HEK293T (cell line): ENCODE measurements at places on chromosomes 4 and X.

DNA sequence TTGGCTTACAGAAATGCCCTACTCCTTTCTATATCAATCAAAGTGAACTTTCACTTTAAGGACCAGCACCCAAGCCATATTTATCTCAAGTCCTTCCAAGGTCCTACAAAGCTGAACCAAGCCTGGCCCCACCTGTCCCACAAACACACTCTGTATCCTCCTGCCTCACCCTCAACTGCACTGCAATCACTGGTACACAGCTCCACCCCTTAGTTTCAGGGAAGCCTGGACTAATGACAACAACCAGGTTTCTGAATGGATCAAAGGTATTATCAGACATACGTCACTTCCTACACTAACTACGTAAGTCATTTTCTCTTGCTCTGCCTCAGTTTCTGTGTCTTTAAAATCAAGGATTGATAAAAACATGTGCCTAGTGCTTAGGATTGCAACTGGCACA lies 205.6 kb upstream of the HS3ST1 start:
- DNase-seq: no peak

DNA sequence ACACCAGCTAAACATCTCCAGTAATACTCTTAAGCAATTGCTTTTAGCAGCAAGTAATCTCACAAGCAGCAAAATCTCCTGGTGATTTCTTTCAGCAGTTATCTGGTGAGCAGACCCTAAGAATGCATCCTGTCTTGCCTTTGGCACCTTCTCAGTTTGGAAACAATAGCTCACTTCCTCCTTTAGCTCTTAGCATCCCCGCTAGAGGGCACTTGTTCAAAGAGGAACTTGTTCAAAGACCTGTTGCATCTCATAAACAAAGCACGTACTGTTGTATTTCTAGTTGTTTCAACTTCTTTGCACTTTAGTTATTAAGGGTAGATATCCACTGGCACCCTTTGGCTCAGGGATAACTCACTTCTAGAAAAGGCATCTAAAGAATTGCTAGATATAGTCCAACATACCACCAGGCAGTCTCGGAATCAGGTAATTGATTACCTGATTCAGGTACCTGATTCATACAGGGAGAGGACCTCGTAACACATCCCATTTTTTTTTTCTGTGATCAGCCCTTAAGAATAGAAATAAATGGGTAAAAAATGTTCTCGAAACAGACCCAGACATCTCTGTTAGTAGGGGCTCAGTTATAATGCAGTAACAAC lies 81.9 kb upstream of the QRFPR start:
- DNase-seq: peak; percentile 49

GRCh38 chrX:70254063-70254400 lies 6.0 kb downstream of the P2RY4 start:
- no peak for DNase-seq

DNA sequence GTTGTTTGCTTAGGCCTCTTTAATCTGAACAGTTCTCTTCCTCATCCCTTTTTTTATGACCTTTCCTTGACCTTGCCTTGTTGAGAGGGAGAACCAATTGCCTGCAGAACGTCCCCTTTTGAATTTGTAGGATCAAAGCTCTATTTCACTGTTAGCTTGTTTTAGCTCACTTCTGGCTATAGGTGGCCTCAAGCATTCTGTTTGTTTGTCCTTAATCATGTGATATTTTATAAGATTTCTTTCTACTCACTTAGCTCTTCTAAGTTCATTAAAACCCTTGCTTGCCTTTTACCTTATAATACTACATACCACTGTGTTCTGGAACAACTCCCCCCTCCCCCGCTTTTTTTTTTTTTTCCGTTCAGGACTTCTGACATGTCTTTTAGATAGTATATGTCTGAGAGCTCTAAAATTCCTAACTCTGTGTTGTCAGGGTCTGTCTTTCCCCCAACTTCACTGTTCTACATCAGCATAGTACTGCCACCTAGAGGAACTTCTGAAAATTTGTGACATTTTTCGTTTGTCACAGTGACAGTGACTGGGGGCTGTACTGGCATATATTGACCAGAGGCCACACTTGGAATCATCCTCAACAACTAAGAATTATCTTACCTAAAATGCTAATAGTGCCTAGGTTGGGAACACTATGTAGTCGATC lies 128.5 kb downstream of the LARP7 start:
- peak; percentile 71 for DNase-seq

DNA sequence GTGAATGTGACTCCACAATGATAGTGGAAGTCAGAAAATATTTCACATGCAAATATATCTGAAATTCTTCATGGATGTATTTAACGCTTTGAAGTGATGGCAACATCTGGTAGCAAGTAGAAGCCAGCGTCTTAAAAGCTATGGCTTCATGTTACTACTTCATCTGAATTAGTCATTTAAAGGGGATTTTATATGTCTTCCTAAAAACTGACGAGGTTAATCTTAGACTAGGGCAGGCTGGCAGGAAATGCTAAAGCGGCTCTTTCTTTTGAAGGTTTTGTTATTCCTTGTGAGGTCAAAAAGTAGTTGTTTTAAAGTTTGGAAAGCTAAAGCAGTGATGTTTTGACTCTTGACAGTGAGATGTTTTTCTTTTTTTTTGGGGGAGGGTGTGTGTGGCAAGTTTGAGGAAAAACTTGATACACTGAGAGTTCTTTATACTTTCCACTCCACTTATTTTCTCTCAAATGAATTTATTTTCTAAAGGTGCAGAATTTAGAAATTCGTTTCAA lies 22.6 kb downstream of the PLS3 start:
- DNase-seq: no peak

GRCh38 chr4:143025081-143025704 lies 159.5 kb upstream of the USP38 start:
- no peak for DNase-seq

DNA sequence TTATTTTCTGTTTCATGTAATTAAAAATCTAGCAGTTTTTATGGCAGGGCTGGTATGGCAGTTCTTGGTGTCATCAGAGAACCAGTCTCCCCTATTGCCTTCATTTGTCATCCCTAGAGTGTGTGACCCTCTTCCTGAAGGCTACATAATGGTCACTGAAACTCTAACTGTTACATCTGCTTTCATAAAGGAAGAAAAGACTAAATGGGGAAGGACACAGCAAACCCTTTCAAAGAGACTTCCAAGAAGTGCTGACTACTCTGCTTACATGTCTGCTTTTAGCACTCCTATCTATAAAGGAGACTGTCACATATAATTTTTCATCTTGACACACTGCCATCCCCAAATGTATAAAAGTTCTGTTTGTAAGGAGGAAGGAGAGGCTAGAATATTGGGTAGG lies 105.9 kb upstream of the DIAPH2 start:
- DNase-seq: no peak

GRCh38 chrX:55754861-55755294 lies 37.3 kb downstream of the RRAGB start:
- DNase-seq: no peak

- no peak for DNase-seq
Measured at GRCh38 chr4:185343726-185344581, 51.8 kb downstream of the LRP2BP start.

DNA sequence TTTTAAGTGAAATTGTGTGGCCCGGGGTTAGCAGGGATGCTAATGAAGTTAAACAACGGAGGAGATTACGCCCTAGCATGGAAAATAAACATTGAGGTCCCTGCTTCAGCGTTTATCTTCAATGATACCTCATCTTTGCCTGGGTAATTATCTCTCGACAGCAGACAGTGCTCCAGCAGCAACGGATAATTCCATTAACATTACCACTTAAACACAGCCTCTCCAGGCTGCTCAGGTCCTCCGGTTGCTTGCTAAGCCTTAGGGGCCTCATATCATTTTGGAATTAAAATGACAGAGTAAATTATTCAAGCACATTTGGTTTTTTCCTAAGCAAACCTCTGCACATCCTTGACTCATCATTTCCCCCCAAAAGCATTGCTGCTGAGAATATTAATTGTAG lies 281.5 kb upstream of the KLF3 start:
- DNase-seq: no peak

GRCh38 chr4:112910109-112910736 lies 139.2 kb upstream of the ANK2 start:
- peak; percentile 47 for DNase-seq

GRCh38 chrX:148905400-148905799 lies 405.0 kb downstream of the AFF2 start:
- DNase-seq: no peak

DNA sequence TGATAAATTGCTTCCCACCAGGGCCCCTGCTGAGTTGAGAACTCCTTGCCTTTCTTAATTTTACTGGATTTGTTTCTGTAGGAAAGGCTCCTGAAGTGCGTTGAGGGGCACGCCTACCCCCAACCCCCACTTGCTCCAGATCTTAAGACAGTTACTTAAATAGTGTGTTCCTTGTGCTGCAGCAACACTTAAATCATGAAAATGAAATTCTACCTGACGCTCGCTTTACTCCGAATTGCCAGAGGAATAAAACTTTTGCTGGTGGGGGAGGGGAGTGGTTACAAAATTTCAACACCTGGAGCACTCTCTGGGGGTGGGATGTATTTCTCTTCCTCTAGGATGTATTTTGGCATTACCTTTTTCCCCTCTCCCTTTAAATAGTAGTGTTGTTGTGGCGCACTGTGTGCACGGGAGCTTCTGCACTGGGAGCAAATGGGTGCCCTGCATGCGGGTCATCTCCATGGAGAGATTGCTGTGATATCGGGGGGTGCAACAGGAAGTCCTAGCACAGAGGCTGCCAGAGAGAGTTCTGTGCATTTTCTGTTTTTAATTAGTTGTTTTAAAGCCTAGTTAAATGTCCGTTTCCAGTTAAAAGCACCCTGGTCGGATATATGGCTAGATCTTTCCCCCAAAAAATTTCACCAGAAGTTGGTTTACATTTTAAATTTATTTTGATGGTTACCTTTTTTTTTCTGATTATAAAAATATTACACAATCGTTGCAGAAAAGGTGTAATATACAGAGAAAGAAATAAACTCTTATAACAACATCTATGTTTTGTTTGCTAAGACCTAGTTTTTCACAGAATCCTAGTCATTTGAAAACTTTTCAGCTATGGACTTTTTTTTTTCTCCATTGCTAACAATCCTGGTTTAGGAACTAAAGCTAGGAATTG lies 207.7 kb downstream of the SOWAHB start:
- DNase-seq: peak; percentile 21

DNA sequence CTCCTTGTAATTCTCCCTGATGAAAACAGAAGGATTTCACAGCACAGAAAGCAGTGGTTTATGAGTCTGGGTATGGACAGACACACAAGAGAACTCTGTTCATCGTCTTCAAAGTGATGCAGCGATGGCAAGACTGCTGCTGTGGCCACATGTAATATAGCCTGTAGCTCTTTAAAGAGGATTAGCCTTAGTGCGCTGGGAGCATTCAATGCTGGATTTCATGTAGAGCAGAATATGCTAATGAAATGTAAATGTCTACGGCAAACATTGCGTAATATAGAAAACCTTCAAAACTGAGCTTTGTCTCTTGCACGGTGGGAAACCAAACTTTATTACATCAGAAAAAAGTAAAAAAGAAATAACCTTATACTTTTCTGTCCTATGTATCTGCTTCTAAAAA lies 42.9 kb downstream of the ALPK1 start:
- DNase-seq: no peak

DNA sequence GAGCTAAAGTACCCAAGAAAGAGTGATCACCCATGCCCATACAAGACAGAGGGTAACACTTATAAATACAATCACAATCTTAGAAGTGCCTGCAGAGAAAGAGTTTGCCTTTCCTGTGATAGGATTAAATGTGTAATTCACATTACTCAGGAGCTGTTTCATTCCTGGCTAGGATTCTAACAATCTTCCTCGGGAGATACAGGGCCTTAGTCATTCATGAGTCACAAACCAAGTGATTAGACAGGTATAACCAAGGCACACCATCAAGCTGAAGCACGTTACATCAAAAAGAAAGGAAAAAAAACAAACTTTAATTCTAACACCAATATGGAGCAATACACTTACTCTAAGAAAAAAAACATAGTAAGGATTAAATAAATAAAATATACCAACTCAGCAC lies 14.9 kb downstream of the ABCG2 start:
- DNase-seq: no peak

DNA sequence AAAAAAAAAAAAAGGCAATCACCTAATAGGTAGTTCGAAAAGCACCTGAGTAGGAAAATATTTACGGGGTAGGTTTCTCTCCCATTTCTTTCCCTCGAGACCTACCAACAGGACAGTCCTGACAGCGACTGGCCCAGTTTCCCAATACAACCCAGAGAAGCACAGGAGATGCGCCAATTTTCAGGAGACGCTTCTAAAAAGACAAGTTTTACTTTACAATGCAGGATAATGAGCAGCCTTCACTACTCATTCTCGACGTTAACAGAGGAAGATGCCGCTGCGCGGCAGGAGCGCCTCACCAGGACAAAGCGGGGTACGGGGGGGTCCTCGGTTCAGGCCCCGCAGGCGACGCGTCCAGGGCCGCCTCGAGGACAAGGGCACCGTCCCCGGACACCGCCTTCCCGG lies 708 bp downstream of the BCLAF3 start:
- no peak for DNase-seq

GRCh38 chr4:34372815-34373214 lies 1871.5 kb downstream of the ARAP2 start:
- DNase-seq: no peak

GRCh38 chrX:114626323-114626722 lies 42.4 kb downstream of the HTR2C start:
- DNase-seq: peak; percentile 36

DNA sequence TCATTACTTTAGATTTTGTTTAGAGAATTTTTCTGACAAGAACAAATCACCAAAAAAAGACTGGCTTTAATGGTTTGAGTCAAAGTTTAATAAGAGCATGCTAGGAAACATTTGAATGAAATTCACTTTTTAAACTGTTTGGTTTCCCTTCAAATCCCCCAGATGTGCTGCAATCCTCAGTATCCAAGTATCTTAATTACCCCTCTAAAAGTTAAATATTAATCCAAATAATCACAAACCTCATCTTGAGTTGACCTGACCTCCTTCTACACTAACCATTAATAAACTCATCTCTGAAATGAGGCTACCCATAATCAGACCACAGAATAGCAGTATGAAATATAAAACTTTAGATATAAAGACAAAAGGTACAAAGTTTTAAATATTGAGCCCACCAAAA lies 10.1 kb downstream of the DHX15 start:
- no peak for DNase-seq

DNA sequence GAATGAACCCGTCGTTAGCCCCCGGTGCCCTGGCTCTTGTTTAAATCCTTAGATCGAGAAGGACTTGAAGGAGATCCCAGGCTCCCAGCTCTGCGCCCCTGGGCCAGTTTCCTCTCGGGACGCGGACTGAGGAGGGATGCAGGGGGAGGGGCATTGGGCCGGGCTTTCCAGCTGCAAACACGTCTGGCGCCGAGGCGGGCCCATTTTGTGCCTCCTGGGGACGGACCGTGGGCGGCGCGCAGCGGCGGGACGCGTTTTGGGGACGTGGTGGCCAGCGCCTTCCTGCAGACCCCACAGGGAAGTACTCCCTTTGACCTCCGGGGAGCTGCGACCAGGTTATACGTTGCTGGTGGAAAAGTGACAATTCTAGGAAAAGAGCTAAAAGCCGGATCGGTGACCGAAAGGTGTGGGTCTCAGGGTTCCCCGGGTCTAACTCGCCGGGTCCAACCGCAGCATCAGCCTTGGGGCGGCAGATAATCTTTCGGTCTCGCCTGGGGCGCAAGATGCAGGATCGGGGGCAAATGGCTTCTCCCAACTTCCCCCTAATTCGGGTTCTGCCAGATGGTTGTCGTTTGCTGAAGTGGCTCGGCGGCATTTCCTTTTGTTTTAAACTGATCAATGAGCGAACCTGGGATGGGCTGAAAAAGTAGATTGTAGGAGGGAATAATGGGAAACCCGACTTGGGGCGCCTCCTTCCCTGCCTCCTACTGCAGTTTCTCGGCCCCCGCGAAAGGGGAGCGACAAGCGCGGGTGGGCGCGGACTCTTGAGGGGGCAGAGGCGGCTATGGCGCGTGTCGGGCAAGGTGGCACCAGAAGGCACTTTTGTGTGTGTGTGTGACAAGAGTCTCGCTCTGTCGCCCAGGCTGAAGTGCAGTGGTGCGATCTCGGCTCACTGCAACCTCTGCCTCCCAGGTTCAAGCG lies 2.9 kb downstream of the PDGFRA start:
- no peak for DNase-seq
